MCF 10A (cell line): ENCODE measurements at places on chromosomes 3 and 15.

GRCh38 chr3:161035711-161036110 lies 69.4 kb downstream of the B3GALNT1 start:
- DNase-seq: no peak

GRCh38 chr15:65379986-65380385 lies 2.2 kb upstream of the IGDCC3 start:
- no peak for DNase-seq

DNA sequence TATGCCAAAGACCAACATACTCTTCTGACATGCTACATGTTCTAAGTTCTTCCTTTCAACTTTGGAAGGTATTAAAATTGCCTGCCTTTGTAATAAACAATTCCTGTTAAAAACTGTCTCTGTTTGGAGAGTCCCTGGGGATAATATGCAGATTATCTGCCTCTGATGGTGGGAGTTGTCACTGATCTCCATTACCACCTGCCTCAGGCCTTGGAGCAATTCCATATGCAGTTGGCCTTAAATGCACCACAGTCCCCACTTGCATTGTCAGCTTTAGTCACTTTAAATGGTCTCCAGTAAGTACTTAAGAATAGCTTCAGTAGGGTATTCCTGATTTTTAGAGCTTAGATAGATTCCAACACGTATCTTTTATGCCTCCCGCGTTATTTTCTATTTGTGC lies 121.1 kb upstream of the GOLIM4 start:
- DNase-seq: no peak

GRCh38 chr3:46416125-46416810 lies 9.2 kb downstream of the CCRL2 start:
- DNase-seq: no peak

DNA sequence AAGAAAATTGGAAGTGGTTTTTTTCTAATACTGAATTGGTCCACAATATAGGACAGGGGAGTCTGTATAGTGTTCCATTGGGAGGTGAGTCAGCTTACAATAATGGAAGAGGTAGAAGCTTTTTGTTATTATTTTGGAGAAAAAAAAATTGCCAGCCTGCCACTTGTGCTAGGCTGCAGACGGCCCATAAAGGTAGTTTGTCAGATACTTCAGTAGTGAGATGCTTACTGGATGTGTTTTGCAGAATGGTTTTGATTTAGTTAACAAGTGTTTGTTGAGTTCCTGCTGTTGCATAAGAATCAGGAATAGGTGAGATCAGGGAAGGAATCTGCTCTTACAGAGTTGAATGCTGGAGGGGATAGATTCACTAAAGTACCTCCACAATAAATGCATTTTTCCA lies 1.0 kb downstream of the DTWD1 start:
- DNase-seq: peak; percentile 14

DNA sequence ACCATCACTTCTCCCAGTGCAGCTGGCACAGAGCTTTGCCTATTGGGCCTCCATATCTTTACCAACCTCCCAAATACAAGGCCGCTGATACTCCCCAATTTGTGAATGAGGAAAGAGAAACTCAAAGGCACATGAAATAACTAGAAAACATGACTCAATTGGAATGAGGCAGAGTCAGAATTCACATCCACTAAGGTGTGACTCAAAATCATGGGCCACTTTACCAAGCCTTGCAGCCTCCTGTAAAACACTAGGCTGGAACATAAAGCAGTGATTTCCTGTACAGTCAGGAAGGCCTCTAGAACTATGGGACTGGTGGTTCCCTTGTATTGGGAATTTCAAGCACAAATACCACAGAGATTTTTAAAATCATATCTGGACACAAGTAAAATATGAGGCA lies 128.6 kb downstream of the DCLK3 start:
- no peak for DNase-seq

GRCh38 chr3:20185331-20185678 lies 701 bp downstream of the SGO1 start:
- peak; percentile 27 for DNase-seq

- DNase-seq: no peak
These were observed 23.3 kb downstream of the RUBCN start for GRCh38 chr3:197713477-197713822.

DNA sequence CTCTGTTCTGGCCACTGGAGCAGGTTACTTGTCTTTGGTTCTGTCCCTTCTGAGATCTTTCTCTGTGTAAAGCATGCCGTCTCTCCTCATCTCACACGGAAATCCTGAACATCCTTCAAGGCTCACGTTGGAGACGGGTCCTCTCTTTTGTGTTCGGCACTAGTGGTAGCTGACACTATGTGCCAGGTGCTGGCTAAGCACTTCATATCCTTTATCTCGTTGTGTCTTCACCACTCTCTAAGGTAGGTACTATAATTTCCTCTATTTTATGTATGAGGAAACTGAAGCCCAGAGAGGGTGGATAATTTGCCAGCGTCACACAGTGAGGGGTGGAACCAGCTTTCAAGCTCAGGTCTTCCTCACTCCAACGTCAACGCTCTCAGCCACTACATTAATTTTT lies 1.2 kb downstream of the IFT122 start:
- peak; percentile 9 for DNase-seq

GRCh38 chr3:126156468-126156867 lies 23.9 kb downstream of the ALDH1L1 start:
- DNase-seq: no peak

- DNase-seq: no peak
These were observed 7.0 kb upstream of the UBE2Q2 start for GRCh38 chr15:75835990-75836958.

DNA sequence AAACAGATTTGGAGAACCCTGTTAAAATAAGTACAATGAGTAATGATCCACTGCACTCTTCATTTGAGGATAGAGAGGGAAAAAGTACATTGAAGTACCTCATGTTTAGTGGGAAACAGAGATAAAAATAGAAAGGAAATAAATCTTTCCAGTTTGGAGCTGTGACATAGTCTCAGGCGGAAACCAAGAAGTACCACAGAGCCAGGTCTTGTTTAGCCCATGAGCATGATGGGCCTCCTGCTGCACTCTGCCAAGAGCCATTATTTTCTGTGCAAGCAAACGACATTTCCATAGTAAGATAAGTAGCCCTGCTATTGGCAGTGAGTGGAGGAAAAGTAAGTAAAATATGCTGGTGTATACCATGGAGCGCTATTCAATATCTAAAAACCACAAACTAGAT lies 796.1 kb downstream of the TBL1XR1 start:
- DNase-seq: no peak

- no peak for DNase-seq
These were observed 26.0 kb downstream of the GLDN start for GRCh38 chr15:51367322-51367976.

DNA sequence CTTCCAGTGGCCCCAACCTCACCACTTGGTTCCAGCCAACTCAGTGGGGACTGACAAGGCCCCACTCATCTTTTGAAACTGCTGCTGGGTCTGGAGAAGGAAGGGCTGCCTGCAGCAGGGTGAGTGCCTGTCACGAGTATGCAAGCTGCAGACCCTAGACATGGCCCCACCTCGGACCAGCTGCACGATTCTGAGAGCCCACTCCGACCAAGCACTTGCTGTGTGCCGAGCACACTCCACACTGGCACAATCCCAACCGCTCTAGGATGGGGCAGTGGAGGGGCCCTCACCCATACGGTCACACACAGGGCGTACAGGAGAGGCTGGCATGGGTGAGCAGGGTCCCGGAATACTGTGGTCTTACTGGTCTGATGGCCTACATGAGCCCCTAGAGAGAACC lies 8.0 kb upstream of the PLXND1 start:
- no peak for DNase-seq

GRCh38 chr3:182802413-182803390 lies 9.4 kb downstream of the ATP11B start:
- DNase-seq: peak; percentile 41

GRCh38 chr3:86785386-86785785 lies 205.6 kb downstream of the VGLL3 start:
- peak; percentile 35 for DNase-seq

- no peak for DNase-seq
These were observed 111.2 kb downstream of the IL12A start for GRCh38 chr3:160099834-160100233.

GRCh38 chr15:74983725-74984231 lies 11.6 kb upstream of the SCAMP5 start:
- DNase-seq: peak; percentile 77

GRCh38 chr3:143301031-143301901 lies 181.7 kb downstream of the CHST2 start:
- DNase-seq: no peak

DNA sequence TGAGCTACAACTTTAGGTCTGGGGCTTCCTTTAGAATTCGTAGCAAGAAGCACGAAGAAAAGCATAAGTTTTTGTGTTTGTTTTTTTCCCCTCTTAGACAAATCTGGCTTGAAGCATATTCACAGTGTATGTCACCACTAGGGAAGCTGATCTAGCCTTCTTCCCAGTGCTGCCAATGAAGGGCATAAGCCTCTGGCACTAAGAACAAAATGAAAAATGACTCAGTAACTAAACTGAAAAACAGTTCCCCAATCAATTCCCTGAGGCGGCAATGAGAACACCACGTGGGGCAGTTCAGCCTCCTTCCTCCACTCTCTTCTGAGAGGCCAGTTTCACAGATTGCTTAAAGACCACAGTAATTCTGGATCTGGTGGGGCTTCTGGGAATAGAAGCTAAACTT lies 338.1 kb downstream of the GAP43 start:
- DNase-seq: no peak

GRCh38 chr3:126858887-126859286 lies 124.0 kb upstream of the PLXNA1 start:
- peak; percentile 99 for DNase-seq

- DNase-seq: no peak
These were observed 12.8 kb upstream of the MTMR10 start for GRCh38 chr15:31004220-31004733.

- no peak for DNase-seq
These were observed 32.4 kb downstream of the PEAK1 start for GRCh38 chr15:77387365-77388105.

DNA sequence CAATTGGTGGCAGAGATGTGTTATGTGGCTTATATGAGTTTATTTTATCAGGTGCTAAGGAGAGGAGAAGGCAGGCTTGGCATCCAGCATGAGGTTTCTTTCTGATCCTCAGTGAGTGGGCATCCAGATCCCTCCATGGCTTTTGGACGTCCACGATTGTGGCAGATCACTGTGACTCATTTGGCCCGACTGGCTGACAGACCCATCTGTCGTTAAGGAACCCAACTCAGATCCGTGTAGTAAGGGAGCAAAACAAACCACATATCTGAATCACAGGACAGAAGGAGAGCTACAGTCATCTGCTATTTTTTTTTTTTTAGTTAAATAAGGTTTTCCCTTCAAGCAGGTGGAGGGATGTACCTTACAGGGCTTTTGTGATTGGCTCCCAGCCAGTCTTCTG lies 197.0 kb upstream of the KCNH8 start:
- no peak for DNase-seq

DNA sequence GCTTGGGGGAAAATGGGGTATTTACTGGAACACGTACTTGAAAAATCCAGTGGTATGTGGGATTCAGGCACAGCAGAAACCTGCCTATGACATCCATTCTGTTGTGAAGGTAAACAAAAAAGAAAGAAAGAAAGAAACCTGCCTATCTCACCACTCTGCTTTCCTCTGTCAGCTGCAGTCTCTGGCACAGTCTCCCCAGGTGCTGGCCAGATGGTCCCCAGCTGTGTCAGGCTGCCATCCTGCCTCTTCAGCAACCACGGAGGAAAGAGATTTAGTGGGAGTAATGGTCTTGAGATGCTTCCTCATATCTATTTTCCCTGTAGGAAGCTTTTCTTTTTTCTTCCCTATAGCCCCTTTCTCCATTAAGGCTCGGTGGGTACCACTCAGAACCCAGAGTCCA lies 2.5 kb upstream of the PXYLP1 start:
- no peak for DNase-seq

DNA sequence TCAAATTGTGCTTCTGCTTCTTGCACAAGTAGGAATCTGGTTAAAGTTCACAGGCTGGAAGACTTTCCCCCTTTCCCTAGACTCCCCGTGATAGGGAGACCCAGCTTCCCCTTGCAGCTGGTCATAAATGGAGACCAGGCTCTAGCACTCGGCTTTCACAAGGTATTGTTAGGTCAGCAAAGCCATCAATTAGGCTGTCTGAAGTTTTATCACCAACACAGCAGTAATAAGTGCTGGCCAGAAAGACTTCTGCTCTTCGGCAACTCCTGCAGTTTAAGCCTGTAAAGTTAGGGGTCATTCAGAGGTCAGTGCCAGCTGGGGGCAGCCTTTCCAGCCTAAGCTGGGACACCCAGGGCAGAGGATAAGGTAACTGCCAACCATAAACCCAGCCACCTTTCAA lies 203.4 kb downstream of the MEIS2 start:
- DNase-seq: no peak

DNA sequence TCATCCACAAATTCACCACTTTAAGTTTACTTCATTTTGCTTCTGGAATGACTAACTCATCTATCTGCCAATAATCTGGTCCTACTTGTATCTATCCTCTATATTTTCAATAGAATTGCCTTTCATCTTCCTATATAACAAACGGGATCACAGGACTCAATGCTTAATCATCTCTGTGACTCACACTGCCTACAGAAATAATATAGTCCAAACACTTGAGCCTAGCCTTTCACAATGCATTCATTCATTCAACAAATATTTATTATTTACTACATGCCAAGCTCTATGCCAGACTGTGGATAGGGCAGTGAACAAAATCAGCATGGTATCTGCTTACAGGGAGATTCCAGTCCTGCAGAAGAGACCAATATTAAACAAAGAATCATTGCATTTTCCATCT lies 16.6 kb upstream of the AGTR1 start:
- peak; percentile 44 for DNase-seq

- DNase-seq: no peak
These were observed 10.7 kb upstream of the UBE2E1 start for GRCh38 chr3:23795096-23795495.

DNA sequence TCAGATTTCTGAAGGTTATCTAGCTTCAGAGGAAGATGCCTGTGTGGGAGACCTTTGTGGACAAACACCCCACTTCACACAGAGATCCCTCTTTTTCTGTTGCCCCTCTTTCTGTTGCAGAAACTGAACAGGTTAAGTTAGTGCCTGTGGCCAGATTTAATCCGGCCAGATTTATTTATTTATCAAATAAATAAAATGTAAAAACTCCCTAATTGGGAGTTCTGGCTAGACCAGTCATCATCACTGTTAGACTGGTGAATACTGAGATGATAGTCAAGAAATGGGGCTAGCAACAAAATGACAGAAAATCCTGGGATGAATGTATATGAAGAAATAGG lies 1.2 kb upstream of the TBC1D5 start:
- no peak for DNase-seq
